ENCODE measurements at places on chromosomes 12 and 14.
A peak's percentile ranks its signal among the peaks of the same experiment; 100 is the strongest.

DNA sequence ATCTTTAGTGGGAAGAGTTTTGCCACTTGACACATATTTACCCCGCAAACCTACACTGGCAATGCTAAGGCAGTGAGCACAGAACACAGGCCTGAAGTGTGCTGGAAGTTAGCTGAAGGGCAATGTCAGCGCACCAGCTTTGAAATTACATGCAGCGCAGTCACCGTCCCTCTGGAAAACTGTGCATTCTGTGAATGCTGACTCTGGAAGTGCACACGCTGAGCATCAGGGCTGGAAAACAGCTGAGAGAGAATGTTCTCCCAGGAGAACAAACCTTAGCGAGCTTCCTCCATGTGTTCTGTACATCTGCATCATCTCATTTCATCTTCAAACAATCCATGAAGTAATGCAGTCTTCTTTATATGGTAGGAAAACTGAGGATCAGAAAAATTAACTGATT, 448.2 kb downstream of the NRXN3 start:
- no peak for DNase-seq

- DNase-seq, result no peak
Measured at GRCh38 chr14:94320243-94320642, 2.9 kb downstream of the SERPINA6 start.

- no peak for DNase-seq
Measured at GRCh38 chr12:92539110-92539749, 163.6 kb upstream of the PLEKHG7 start.

- DNase-seq, result peak; percentile 83
Measured at GRCh38 chr12:6872073-6873048, 742 bp downstream of the SPSB2 start.

- DNase-seq, result no peak
Measured at GRCh38 chr14:92944976-92945375, 22.0 kb downstream of the CHGA start.

GRCh38 chr14:65879248-65880009, 466.9 kb downstream of the FUT8 start:
- DNase-seq, result no peak

DNA sequence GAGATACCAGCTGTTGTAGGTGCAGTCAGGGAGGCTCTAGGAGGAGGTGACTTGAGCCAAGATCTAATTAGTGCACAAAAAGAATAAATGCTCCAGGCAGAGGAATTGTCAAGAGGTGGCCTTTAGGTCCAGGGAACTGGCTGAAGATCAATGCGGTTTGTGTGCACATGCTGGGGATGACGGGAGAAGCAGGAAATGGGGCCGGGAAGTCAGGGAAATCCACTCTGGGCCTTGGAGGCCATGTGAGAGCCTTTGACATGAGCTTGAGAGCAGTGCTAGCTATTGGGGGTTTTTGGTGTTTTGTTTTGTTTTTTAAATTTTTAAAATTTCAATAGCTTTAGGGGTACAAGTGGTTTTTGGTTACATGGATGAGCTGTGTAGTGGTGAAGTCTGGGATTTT, 67.4 kb downstream of the MVK start:
- no peak for DNase-seq

DNA sequence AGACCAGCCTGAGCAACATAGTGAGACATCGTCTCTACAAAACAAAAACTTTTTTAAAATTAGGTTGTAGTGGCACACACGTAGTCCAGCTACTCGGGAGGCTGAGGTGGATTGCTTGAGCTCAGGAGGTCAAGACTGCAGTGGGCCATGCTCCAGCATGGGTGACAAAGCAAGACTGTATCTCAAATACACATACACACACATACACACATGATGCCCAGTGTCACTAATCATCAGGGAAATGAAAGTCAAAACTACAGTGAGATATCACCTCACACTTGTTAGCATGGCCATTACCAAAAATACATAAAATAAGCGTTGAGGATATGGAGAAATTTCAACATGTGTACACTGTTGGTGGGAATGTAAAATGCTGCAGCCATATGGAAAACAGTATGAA, 33.2 kb upstream of the KICS2 start:
- no peak for DNase-seq

GRCh38 chr14:23442721-23443356, 7.4 kb upstream of the MYH7 start:
- no peak for DNase-seq

GRCh38 chr14:56061051-56061450, 57.2 kb upstream of the PELI2 start:
- DNase-seq, result no peak

DNA sequence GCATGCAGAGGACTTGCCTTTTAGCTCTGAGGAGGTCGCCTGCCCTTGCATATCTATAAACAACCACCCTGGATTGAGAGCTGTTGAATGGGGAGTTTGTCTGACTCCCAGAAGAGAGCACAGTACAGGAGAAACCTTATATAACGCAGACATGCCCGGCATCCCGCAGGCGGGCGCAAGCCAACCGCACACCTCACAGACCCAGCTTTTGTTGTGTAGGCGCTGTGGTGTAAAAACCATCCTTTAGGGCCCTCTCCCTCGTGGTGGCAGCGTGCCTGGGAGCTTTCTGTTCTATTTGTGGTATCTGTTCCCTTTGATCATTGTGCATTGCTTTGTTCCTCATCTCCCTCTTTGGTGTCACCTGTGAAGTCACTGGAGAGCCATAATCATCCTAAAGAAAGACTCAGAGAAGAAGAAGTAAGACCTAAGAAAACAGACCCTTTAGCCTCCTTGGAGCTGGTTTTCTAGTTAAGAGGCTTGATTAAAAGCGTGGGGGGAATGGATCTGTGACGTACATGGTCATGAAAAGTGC, 77.7 kb downstream of the ETV6 start:
- DNase-seq, result peak; percentile 6

- no peak for DNase-seq
Measured at GRCh38 chr14:33521192-33521591, 429.7 kb downstream of the EGLN3 start.

DNA sequence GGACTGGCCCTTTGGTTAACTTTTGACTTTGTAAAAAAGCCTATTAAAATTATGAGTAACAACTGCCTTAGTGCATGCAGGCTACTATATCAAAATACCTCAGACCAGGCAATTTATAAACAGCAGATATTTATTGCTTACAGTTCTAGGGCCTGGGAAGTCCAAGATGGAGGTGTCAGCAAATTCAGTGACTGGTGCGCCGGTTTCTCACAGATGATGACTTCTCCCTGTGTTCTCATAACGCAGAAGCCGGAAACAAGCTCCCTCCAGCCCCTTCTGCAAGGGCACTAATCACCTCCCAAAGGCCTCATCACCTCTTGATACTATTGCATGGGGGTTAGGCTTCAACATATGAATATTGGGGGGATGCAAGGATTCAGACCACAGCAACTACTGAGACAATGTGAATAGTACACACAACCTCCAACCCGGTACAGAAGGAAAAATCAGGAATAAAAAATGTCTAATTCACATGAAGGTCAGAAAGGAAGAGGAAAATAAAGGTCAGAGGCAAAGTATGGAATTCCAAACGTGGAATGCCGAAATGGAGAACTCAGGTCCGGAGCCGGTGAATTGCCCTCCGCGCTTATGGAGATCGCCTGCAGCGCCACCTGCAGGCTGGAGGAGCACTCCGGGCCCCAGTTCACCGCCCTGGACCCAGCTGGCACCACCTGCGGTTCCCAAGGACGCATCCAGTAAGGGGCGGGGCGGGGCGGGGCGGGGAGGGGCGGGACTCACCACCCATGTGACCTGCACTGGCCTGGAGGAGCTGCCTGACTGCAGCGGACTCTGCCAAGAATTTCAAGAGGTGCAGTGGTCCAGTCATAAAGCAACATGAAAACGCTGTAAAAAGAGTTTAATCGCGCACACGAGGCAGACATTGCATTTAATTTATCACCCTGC, 203.4 kb downstream of the KIF26A start:
- DNase-seq, result no peak

- DNase-seq, result no peak
Measured at GRCh38 chr12:12018454-12018853, 52.3 kb upstream of the BCL2L14 start.

- DNase-seq, result no peak
Measured at GRCh38 chr12:68303850-68304249, 28.3 kb downstream of the MDM1 start.

- no peak for DNase-seq
Measured at GRCh38 chr12:95733141-95733825, 57.3 kb downstream of the NTN4 start.

DNA sequence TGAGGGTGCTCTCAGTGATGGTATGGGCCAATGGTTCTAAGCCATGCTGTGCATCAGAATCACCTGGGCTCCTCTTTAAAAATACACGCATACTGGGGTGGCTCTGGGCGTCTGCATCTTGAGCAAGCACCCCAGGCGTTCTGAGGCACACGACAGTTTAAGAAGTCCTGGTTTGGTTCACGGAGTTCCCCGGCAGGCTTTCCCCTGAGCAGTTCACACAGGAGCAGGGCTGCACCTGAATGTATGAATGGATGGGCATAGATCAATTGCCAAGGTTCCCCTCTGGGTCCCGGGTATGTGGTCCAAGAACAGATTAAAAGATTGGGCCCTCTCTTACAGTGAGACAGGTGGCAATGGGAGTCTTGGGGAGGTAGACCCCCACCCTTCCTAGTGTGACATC, 395.3 kb downstream of the DPF3 start:
- no peak for DNase-seq

DNA sequence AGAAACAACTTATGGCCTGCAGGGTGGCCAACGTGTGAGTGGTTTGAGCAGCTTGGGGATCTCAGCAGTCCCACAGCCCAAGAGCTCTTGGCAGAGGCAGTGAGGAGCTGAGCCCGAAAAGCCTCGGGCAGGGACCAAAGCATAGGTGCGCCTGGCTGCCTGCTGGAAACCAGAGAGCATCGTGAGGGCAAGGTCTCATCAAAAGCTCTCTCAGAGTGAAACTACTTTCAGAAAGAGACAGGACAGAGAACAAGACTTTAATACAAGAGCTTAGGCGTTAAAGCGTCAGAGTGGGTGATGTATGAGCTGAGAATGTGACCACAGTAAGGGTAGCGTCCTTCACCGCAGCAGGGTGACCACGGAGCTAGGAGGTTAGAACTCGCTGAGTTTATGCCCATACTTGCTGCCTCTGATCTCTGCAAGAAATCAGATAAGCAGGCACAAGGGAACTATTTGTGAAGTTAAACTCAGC, 30.8 kb downstream of the LGMN start:
- no peak for DNase-seq

GRCh38 chr14:100428727-100429126, 105.6 kb downstream of the SLC25A47 start:
- DNase-seq, result no peak

DNA sequence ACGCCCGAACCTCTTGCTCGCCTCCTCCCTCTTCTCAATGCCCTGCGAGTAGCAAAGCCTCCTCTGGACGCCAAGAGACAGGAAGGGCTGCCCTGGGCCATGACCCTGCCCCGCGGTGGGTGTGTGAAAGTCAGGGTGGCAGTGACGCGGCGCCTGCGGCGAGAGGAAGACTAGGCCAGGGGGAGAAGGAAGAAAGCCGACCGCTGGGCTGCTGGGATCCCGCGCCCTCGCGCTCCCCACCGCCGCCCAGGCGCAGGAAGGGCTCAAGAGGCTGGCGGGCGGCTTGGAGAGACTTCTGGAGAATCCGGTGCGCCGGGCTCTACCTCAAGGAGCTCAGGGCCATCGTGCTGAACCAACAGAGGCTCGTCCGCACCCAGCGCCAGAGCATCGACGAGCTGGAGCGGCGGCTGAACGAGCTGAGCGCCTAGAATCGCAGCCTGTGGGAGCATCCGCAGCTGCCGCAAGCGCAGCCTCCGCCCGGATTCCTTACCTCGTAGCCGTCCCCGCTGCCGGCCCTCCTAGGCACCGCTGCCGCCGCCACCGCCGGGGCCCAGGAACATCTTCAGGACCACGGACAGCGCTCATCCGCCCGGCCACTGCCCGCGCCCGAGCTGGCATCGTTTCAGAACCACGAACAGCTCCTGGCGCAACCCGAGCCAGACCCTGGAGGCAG, 105.0 kb upstream of the PRB2 start:
- DNase-seq, result peak; percentile 75

GRCh38 chr14:33631021-33631420, 319.9 kb downstream of the EGLN3 start:
- DNase-seq, result no peak

- no peak for DNase-seq
Measured at GRCh38 chr14:47008732-47009131, 357.2 kb upstream of the RPL10L start.

DNA sequence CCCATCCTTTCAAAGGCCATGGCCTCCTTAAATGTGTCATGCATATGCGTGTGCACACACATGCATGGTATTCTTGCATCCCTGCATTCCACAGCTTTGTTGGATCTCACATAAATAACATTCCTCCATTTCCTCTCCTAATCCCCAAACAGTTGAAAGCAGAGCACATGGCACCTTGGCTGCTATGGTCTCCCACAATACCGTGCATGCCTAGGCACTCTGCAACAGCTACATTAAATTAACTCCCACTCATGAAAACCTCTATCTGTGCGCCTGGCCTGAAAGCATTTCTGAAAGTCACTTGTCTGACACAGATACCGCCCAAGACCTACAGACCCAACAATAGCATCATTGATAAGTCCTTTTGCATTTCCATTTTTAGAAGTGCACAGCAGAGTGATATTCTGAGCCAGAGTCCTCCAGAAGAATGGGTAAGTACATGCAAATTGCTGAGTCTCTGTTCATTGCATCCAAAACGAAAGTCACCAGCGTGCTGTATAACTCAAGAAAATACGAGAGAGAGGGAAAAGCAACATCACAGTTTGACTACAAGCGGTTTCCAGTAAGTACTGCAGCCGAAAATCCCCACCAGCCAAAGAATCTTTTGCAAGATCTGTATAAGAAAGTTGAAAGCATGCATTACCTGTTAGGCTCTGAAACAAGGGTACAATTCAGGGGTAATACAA, 436 bp downstream of the ASB2 start:
- no peak for DNase-seq

DNA sequence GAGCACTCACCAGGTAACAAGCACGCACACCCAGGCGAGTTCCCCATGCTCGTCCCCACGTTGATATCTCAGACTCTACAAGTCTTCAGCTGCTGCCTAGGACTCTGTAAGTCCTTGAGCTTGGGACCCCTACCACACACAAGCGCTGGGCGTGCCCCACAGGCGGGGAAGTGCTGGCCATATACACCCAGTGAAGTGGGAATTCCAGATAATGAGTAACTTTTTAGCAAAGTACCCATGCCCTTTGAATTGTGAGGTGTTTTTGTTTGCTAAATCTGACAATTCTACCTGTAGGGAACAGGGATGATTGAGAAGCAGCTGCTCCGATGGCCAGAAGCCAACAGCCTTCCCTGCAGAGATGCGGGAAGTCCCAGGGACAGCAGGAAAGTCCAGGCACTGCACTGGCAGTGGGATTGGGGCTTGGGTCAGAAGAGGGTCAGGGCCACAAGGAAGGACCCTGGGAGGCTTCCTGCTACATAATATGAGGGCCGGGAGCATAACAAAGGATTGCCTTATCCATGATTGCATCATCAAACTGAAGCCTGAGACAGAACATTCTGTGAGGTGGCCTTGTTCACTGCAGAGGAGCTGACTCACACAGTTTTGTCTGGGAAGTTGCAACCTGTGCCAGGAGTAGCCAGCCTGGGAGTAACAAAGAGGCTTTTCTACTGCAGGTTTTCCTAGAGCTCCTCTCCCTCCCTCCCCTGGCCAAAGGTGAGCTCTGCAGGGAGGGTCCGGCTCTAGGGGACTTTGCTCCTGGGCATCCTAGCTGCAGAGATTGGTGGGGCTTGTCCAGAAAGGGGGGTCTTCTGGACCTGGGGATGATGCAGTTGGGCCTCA, 13.2 kb upstream of the SERPINA3 start:
- no peak for DNase-seq
